ENCODE measurements at places on chromosomes 2 and 18.
A peak's percentile ranks its signal among the peaks of the same experiment; 100 is the strongest.

- no peak for DNase-seq
Observed at GRCh38 chr18:21359746-21360145, 117.7 kb downstream of the GREB1L start.

- DNase-seq, result no peak
Observed at GRCh38 chr2:13533524-13533922, 816.8 kb downstream of the TRIB2 start.

- no peak for DNase-seq
Observed at GRCh38 chr2:158825021-158825420, 29.9 kb downstream of the DAPL1 start.

GRCh38 chr2:162065767-162066166 is 8.2 kb downstream of the DPP4 start:
- DNase-seq, result no peak

- no peak for DNase-seq
Observed at GRCh38 chr2:75870133-75870532, 159.4 kb upstream of the GCFC2 start.

- no peak for DNase-seq
Observed at GRCh38 chr18:2939317-2939716, 73.6 kb downstream of the LPIN2 start.

GRCh38 chr18:13543144-13543543 is 183.2 kb downstream of the FAM210A start:
- DNase-seq, result no peak

- DNase-seq, result no peak
Observed at GRCh38 chr2:181632733-181633401, 24.0 kb downstream of the CERKL start.

GRCh38 chr2:24490181-24490689 is 819 bp upstream of the NCOA1 start:
- no peak for DNase-seq

DNA sequence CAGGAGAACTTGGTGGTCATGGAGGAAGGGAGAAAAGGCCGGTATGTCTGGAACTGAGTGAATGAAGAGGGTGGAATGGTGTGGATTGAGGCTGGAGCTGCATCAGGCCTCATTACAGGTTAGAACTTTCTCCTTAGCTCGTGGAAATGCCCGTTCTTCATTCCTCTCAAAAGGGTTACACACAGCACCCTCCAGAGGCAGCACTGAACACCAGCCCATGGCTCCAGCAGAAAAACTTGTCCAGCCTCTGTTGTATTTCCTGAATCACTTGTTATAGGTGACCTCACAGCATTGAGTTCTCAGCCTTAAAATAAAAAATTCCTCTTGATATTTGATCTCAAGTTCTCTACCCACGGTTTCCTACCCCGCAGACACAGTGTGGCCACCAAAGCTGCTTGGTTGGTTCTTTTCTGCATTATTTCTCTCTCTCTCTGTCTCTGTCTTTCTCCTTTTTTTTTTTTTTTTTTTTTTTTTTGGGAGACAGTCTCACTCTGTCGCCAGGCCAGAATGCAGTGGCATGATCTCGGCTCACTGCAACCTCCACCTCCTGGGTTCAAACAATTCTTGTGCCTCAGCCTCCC is 89.6 kb downstream of the ITGB1BP1 start:
- no peak for DNase-seq

GRCh38 chr2:29440921-29441623 is 325.9 kb downstream of the CLIP4 start:
- no peak for DNase-seq

GRCh38 chr2:42123426-42123825 is 45.7 kb upstream of the EML4 start:
- DNase-seq, result no peak

DNA sequence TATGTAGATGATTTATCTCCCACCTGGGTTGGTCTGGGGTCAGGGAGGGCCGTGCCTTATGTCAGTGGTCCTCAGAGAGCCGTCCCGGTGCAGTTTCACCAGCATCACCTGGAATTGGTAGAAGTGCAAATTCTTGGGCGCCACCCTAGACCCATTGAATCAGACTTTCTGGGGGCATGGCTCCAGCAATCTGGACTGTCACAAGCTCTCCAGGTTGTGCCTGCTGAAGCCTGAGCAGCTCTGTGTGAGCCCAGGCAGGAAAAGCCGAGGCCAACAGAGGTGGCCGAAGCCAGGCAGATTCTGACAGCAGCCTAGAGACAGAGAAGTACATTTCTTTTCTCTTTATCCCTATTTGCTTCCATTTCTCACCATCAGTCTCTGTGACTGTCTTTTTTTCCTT is 98.4 kb upstream of the SEC11C start:
- DNase-seq, result no peak

- no peak for DNase-seq
Observed at GRCh38 chr2:88545118-88545517, 82.1 kb downstream of the EIF2AK3 start.

- peak; percentile 77 for DNase-seq
Observed at GRCh38 chr2:210476194-210477128, at the start of gene LANCL1. LANCL1 (minus strand) TSS chr2:210476759; CDS start chr2:210476396, 363 bp downstream.

DNA sequence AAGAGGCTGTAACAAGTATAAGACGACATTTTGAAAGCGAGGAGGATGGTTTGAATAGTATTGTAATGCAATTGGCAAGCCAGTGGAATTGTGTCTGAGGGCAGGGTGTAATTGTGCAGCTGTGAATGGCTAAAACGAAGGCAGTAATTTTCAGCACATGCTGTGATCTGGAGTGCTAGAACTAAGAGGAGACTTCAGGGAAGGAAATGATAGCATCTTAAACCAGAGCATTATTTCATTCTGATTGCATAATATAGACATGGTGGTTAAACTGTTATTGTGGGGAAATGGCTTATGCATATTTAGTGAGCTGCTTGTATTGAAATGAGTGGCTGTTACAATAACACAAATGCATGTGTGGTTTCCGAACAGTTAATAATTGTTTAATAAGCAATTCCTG is 36.3 kb downstream of the THSD7B start:
- DNase-seq, result no peak

DNA sequence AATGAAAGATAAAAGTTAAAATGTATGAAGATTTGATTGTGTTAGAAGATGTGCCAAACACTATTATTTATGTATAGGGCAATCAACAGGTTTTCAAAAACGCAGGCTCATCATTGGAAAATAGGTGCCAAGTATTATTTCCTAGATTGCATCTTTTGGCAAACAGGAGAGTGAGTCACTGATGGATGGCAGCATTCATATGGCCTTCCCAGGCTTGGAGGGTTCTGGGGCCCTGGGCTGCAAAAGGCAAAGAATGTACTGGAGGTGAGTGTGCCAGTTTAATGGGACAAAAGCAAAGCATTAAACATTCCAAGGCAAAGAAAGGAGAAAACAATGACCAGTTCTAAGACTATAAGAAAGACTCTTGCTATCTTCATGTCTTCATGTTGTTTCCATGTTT is 379.4 kb downstream of the RIT2 start:
- no peak for DNase-seq

- no peak for DNase-seq
Observed at GRCh38 chr2:60519231-60519863, 34.1 kb downstream of the BCL11A start.

DNA sequence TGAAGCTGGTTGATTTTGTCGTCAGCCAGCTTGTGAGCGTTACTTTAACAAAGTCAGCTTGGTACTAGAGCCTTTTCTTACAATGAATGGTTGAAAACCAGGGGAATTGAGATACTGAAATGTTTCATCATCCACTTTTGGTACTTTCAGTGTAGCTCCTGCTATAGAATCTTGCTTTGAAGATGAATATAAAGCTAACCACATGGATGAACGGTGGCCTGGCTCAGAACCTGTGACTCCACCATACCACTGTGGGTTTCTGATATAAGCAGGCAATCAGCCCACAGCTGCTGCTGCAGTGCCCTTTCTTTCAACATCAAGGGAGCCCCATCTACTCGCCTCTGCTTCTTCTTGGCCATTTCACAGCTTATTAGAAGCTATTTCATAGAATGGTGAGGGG is 53.2 kb upstream of the GPR45 start:
- no peak for DNase-seq

DNA sequence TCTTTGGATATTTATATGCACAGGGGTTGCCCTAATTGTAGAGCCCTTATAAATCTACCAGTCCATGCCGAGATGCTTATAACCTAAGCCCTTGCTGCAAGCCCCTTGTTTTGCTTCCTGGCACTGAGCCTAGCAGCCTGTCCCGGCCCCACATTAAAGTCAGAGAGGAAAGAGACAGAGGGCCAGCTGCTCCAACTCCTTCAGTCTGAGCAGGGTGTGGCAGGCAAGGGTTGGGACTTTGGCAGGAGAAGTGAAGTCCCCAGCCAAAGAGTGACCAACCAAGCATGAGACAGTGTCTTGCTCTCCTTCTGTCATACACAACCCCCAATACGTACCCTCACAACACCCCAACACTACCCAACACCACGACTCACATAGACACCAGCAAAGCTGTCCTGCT is 54.7 kb upstream of the FZD7 start:
- no peak for DNase-seq

- DNase-seq, result no peak
Observed at GRCh38 chr2:71385012-71385411, 53.4 kb downstream of the ZNF638 start.

DNA sequence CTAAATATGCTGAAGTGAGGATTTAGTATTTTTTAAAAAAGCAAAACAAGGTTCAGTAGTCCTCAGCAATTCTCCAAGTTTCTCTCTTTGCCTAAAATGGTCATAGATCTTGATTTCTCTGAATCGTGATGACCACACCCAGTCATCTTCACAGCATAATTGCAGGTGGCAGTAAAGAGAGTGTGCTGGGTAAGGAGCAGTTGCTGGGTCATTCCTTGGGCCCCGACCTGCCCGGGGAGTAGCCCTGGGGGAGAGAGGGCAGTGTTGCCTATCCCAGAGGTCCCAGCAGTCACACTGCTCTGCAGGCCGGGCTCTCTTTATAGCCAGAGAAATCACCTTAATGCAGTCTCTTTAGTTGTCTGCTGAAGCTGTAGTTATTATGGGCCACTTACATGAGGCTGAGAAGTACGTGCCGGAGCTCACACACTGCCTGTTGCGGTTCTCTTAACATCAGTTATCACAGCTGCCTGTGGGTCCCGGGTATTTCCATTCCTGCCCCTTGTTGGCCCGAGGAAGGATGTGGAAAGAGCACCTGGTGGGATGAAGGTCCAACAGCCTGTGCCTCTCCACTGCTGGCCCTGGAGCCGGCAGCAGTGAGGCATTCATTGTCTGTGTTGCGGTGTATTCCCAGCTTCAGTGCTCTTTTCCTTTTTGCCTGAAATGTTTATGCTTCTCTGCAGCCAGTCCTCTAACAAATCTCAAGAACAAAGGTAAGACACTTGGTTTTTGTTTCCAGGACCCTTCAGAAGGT is 230.1 kb downstream of the ALPK2 start:
- DNase-seq, result no peak

- DNase-seq, result no peak
Observed at GRCh38 chr2:138713069-138713496, 67.1 kb downstream of the NXPH2 start.

- DNase-seq, result peak; percentile 54
Observed at GRCh38 chr2:100291152-100291970, 30.9 kb downstream of the LONRF2 start.

DNA sequence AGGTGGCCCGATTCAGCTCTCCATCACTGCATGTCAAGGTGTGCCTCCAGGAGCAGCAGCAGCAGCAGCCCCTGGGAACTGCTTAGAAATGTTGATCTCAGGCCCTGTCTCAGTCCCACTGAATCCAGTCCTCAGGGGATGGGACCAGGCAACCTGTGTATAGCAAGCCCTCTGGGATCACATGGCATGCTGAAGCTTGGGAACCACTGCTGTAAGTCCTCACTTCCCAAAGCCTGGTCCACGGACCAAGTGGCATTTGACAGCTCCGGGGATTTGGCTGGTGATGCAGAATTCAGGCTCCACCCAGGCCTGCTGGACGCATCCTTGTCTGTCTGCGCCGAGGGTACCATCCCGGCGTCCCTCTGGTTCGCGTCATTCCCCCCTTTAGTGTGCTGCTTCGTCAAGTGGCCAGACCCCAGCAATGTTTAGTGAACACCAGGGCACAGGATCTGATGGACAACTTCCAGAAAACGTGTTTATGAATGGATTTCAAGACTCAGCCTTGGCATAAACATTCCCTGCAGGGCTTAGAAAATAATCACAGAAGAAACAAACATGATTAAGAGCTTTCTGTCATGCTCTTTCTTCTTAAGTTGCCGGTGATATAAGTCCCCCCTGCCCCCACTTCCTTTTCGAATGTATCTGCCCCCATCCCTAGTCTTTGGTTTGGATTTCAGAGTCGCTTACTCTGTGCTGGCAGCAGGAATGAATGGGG is 234.0 kb downstream of the GBX2 start:
- DNase-seq, result no peak

GRCh38 chr2:210128961-210129360 is 42.2 kb downstream of the KANSL1L start:
- DNase-seq, result no peak

GRCh38 chr2:106293271-106293783 is 99.2 kb upstream of the UXS1 start:
- no peak for DNase-seq

DNA sequence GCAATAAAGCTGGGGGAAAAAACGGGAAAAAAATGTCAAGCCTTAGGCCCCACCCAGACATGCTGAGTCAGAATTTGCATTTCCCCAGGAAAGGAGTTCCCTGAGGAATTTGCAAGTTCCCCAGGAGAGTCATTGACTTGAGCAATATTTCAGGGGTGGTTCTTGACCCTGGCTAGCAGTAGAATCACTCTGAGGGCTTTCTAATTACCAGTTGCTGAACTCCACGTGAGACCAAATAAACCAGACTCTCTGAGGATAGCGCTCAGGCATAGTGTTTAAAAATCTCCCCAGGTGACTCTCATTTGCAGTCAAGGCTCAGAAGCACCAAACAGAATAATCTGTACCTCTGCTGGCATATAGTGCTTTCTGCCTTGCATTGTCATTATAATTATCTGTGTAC is 48.7 kb downstream of the C1QL2 start:
- DNase-seq, result no peak

DNA sequence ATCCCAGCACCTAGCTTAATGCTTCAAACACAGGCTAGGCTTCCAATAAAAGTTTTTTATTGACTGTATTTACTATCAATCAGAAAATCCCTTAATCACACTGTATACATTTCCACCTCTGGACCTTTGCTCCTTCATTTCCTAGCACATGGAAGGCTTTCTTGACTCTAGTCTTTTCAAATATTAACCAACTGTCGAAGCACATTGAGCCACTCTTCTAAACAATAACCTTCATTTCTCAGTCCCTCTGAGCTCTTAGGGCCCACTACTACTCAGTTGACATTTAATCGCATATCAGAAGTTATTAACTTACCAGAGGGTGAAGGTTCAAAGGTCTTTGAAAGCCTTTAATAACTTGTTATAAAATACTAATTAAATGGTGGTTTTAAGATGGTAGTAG is 37.4 kb downstream of the CERKL start:
- DNase-seq, result no peak

DNA sequence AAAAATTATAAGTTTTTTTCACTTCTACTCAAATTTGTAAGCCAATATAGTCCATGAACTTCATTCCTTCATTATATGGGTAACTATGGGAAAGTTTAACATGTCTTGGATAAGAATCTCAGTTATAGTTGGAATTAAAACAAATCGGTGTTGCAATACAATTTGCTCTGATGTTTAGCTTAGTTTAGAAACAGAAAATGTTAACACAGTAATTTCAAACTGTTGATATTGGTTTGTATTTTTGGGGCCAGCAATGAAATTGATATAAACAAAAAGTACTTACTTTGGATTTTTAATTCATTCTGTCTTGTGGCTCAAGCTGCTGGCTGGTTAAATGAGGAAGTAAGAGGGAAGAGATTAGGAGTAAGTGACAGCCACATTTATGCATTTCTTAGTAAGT is 368.5 kb upstream of the NT5C1B start:
- no peak for DNase-seq

GRCh38 chr2:4175343-4175742 is 472.0 kb downstream of the DCDC2C start:
- no peak for DNase-seq
